ENCODE measurements at places on chromosomes 1 and 21. TPM values are rescaled to one million over a fixed set of nuclear protein-coding genes. Genes with fewer than 3 reads are reported as not detected.

Gene C8A
- 0.13 TPM for total RNA-seq

Gene USF1
- total RNA-seq = 57.8 TPM

Gene UBE4B
- total RNA-seq = 78.0 TPM

Gene OPRD1
- 2.5 TPM for total RNA-seq

Gene COL24A1
- total RNA-seq = 1.0 TPM

DNA sequence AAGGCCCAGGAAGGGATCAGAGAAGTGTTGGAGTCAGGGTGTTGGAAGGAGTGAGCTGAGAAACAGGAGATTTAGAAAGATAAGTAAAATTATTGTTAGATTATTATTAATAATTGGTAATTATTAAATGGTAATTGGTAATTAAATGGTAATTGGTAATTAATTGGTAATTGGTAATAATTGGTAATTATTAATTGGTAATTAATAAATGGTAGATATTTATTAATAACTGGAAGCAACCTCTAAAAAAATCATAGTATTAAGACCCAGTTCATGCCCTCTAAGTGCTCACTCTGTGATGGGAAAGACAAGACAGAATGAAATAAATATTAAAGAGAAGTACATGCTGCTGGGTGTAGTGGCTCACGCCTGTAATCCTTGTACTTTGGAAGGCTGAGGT is 13.8 kb upstream of the EPS15 start:
- no peaks in the 10 kb centered on the region for H3K27me3 ChIP-seq
- H3K36me3 ChIP-seq = no peaks in the 10 kb centered on the region
- DNase-seq = no peak

DNA sequence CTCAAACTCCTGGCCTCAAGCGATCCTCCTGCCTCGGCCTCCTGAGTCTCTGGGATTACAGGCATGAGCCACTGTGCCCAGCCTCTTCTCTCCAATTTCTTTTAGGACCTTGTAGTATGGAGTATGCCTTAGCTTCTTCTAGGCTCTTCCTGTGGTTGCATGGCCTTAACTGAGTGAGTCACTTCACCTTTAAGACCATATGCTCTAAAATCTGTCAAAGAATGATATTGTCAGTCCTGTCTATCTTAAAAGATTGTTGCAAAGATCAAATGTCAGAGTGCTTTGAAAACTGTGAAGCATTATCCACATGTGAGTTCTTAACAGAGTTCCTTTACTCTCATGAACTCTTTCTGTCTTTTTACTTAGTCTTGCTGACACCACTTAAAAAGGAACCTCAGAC is 37.2 kb downstream of the ATP2B4 start:
- peaks cover 13% of the 10 kb centered on the region for H3K4me1 ChIP-seq
- DNase-seq = no peak
- H3K27ac ChIP-seq = no peak overlapping the region
- no peaks in the 10 kb centered on the region for H3K36me3 ChIP-seq
- no peak overlapping the region for H3K4me3 ChIP-seq

DNA sequence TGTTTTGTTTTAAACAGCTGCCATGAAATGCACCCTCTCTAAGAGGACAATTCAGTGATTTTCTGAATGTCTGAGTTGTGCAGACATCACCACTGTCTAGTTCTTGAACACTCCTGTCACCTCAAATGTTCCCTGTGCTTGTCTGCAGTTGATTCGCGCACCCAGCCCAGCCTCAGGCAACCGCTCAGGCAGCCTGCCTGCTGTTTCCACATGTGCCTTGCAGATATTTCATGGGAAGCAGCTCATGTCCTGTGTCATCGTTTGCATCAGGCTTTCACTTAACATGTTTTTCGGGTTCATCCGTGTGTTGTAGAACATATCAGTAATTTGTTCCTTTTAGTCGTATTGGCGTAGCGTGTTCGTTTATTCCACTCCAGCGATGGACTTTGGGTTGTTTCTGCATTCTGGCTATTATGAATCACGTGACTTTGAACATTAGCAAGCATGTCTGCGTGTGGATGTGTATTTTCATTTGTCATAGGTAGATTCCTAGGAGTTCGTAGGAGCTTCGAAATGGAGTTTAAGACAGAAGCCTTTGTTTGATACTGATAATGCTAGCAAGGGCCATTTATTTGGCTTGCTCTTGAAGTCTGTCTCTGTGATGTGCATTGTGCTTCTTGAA is 12.1 kb downstream of the ADARB1 start:
- H3K4me3 ChIP-seq = no peak overlapping the region
- DNase-seq = no peak
- H3K4me1 ChIP-seq = peaks cover 4% of the 10 kb centered on the region
- no peaks in the 10 kb centered on the region for H3K36me3 ChIP-seq
- no peak overlapping the region for H3K27ac ChIP-seq
- no peaks in the 10 kb centered on the region for H3K27me3 ChIP-seq

DNA sequence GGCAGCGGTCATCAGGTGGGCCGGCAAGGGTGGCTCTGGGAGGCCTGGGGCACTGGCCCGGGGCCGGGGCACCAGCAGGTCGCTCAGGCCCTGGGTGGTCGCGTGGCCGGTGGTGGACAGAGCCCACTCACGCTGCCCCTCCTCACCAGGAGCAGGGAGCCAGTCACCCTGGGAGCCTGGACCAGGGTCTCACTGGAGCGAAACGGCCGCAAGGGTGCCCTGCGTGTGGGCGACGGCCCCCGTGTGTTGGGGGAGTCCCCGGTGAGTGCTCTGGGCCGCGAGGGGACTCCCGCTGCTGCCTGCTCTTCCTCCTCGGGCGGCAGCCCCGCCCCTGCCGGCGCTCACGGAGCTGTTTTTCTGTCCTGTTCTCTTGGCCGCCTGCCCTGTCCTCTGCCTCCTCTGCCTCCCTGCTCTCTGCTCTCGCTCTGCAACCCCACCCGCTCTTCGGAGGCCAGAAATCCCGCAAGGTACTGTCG is 23.5 kb downstream of the RNF223 start:
- H3K4me1 ChIP-seq = no peaks in the 10 kb centered on the region
- no peak for DNase-seq
- no peaks in the 10 kb centered on the region for H3K27me3 ChIP-seq
- H3K4me3 ChIP-seq = no peak overlapping the region

DNA sequence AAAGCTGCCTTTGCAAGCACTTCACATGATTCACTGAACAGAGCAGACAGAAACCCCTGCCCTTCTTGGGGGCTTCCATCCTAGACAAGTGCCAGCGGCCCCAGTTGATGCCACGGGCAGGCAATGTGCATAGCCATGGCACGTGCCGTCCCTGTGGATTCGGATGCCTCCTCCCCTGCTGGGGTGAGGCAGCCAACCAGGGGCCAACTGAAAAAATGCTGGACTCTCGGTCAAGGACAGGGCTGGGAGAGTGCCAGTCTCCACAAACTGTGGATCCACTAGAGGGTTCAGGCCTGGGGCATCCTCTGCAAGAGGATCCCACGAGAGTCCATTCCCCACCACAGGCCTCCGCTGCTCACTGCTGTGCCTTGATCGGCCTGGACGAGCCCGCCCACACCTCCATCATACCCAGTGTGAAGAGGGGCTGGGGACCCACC is 3.8 kb downstream of the JMJD4 start:
- no peak overlapping the region for H3K27ac ChIP-seq
- H3K36me3 ChIP-seq = peaks cover 7% of the 10 kb centered on the region
- H3K4me1 ChIP-seq = peaks cover 36% of the 10 kb centered on the region
- no peak overlapping the region for H3K4me3 ChIP-seq
- peaks cover 6% of the 10 kb centered on the region for H3K27me3 ChIP-seq
- DNase-seq = no peak

DNA sequence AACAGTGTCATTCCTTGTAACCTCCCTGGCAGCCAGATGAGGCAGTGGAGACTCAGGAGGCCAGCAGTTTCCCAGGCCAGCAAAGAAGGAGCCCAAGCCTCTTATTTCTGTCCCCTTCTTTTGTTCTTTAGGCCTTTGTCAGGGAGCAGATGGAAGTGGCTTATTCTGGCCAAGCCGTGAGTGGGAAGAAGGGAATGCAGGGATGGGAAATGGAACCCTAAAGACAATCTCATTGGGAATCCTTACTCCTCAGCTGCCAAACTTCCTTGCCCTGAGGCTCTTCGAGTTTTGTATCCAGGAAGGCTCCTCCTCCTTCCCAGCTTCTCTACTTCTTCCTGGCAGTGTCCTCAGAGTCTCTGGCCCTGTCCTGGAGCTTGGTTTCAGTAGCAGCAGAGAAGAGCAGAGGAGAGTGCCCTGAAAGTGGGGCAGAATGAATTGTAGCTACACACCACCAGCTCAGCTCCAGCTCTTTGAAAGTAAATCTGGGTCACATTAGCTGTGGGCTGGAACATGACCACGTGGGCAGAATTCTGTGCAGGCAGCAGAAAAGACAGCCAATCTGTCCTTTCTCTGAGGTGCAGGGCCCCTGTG is 63.9 kb downstream of the NDUFS5 start:
- no peak overlapping the region for H3K27ac ChIP-seq
- no peaks in the 10 kb centered on the region for H3K36me3 ChIP-seq
- H3K4me3 ChIP-seq = no peak overlapping the region
- no peaks in the 10 kb centered on the region for H3K27me3 ChIP-seq
- no peak for DNase-seq
- no peaks in the 10 kb centered on the region for H3K4me1 ChIP-seq

GRCh38 chr1:197787623-197788536 is 12.6 kb upstream of the DENND1B start:
- H3K4me3 ChIP-seq = no peak overlapping the region
- no peak for DNase-seq
- H3K4me1 ChIP-seq = no peaks in the 10 kb centered on the region

- peaks cover 18% of the 10 kb centered on the region for H3K36me3 ChIP-seq
- H3K4me1 ChIP-seq = no peaks in the 10 kb centered on the region
- no peak overlapping the region for H3K4me3 ChIP-seq
- H3K27me3 ChIP-seq = no peaks in the 10 kb centered on the region
These were observed 37.9 kb downstream of the FABP3 start for GRCh38 chr1:31335007-31335406.

DNA sequence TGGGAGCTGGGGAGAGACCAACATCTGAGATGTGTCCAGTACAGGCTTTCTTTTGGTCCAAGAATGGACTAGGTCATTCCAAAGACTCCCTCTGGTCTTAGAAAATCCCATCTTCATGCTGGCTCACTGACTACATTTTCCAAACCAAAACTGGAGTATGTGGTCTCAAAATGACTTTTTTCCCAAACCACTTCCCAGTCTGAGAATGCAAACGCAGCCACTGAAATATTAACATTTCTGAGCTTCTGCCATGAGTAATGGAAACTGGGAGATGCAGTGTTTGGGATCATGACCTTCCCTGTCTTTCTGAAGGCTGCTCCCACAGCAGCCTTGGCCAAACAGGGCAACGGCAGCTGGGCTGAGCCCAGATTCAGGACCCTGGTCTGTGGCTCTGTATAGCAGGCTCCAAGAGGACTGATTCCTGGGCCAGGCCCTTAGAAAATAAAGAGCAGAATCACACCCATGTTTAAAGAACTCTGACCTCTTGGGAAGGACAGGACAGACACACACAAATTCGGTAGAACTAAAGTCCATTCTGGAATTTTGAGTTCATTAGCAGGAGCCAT is 62.1 kb upstream of the CNTN2 start:
- H3K27me3 ChIP-seq = no peaks in the 10 kb centered on the region
- no peak for DNase-seq
- no peaks in the 10 kb centered on the region for H3K4me1 ChIP-seq
- H3K36me3 ChIP-seq = no peaks in the 10 kb centered on the region

DNA sequence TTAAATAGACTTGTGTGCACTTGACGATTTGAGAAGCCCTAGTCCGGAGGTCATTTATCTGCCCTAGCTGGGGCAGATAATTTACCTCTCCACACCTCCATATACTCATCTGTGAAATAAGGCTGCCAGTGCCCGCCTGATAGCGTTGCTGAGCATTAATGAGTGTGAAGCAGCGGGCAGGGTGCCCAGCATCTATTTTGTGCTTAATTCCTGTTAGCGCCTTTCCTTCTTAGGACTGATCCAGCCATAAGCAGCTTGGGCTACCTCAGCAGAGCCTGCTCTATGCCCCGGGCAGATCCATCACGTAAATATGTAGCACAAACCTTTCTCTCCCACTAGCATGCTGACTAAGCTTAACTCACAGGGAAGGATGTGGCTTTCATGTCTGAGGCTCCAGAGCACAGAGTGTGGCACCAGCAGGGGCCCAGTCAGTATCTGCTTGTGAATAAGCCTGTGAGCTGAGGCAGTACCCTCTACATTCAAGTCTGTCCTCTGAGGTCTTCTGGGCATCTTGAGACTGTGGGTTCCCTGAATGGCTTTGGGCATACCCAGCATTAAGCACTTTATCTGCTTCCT is 21.5 kb upstream of the RNF187 start:
- peak overlapping the region; percentile 89 for H3K4me3 ChIP-seq
- H3K27me3 ChIP-seq = peaks cover 66% of the 10 kb centered on the region
- peaks cover 44% of the 10 kb centered on the region for H3K4me1 ChIP-seq

DNA sequence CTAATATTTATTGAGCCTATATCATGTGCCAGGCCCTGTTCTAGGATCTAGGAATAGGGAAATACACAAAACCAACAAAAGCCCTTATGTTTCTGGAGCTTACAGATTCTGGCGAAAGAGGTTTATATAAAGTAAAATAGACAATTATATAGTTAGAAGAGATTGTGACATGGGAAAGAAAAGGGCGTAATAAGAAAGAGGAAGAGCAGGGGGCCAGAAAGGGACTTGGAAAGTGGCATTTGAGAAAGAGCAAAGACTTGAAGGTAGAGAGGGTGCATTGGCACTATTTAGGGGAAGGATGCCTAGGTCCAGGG is 322.5 kb upstream of the FAM78B start:
- H3K4me1 ChIP-seq = no peaks in the 10 kb centered on the region
- no peak for DNase-seq
- H3K36me3 ChIP-seq = 0 out of 2 replicates have a peak, but pooled peaks cover 3% of the 10 kb centered on the region
- H3K27ac ChIP-seq = no peak overlapping the region
- no peaks in the 10 kb centered on the region for H3K27me3 ChIP-seq

DNA sequence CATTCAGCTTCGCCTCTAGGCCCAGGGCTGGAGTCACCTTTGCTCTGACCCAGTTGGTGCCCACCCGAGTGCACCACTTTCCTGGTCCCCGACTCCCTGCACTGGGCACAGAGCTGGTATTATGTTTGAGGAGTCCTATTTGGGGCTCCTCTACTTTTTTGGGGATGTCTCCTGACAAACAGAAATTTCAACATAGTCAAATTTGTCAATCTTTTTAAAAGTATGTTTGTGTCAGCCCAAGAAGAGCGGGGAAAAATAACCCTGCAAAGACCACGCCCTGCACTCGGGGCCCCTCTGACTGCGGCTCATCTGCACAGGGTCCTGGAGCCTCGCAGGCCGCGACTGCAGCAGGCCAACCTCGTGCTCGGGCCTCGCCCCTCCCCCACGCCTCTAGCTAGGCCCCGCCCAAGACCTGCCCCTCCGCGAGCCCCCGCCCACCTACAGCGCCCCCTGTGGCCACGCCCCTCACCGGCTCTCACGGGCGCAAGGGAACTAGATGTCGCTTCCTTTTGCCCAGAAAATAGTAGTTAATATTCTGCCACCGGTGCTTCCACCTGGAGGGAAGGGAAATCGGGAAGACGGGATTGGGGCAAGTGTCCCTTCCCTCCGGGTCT is 11.4 kb downstream of the FAM229A start:
- peaks cover 11% of the 10 kb centered on the region for H3K36me3 ChIP-seq
- peak overlapping the region; percentile 80 for H3K4me3 ChIP-seq
- H3K27ac ChIP-seq = peak overlapping the region; percentile 84
- peaks cover 62% of the 10 kb centered on the region for H3K27me3 ChIP-seq

DNA sequence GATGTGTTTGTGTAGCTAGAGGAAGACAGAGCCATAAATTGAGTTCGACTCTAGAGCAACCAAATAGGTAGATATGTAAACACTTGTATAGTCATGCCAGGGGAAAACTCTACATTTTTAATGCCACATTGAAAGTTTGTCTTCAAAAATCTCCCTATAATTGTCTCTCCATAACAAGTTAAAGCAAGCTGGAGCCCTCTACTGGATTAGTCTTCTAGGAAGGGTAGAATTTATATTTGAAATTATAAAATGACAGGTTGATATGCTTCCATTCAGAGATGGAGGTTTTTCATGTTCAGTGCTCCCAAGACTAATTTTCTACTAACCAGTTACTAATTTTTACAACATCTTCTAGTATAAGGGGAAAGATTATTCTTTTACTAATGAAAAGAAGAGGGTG is 13.1 kb upstream of the COL24A1 start:
- no peaks in the 10 kb centered on the region for H3K27me3 ChIP-seq
- H3K4me1 ChIP-seq = no peaks in the 10 kb centered on the region
- no peak overlapping the region for H3K4me3 ChIP-seq
- DNase-seq = no peak

Data from WTC11 (cell line).